ENCODE measurements at places on chromosomes 6 and 20. TPM values are rescaled to one million over a fixed set of nuclear protein-coding genes. Genes with fewer than 3 reads are reported as not detected.
A peak's percentile ranks its signal among the peaks of the same experiment; 100 is the strongest.

TTLL9 gene
- total RNA-seq = not detected

LPA gene
- total RNA-seq = not detected

OR2B6 gene
- total RNA-seq = not detected

DNA sequence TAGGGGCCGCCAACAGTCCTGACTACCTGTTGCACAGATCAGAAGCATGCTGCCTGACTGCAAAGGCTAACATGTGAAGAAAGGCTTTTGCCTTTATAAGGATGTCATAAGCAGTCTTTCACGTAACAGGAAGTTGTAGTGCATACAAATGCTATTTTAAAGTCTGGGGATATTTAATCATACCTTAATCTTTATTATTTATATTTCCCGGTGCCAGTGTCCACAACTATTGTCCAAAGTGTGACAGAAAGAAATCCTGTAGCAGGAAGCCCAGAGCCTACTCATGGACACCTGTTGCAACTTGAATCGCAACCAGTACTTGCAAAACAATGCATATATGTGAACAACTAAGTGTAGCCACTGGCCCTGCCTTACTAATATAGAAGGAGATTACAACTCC is 235.8 kb downstream of the ALDH8A1 start:
- no peak for DNase-seq

DNA sequence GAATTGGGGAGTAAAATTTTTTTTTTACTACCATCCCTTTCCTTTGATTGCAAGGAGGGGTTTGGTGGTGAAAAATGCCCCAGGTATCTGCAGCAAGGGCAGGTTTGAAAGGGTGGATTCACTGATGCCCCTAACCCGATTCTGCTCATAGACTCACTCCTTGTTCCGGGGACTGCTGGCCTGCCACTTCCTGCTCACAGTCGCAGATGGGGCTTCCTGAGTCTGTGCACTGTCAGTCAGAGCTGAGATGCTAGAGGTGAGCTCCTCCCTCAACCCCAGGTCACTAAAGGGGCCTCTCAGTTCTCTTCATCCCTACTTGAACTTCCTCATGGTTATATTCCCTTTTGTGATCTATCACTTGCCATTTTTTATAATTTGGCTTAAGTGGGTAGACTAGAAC is 357.9 kb downstream of the FARS2 start:
- DNase-seq = no peak

DNA sequence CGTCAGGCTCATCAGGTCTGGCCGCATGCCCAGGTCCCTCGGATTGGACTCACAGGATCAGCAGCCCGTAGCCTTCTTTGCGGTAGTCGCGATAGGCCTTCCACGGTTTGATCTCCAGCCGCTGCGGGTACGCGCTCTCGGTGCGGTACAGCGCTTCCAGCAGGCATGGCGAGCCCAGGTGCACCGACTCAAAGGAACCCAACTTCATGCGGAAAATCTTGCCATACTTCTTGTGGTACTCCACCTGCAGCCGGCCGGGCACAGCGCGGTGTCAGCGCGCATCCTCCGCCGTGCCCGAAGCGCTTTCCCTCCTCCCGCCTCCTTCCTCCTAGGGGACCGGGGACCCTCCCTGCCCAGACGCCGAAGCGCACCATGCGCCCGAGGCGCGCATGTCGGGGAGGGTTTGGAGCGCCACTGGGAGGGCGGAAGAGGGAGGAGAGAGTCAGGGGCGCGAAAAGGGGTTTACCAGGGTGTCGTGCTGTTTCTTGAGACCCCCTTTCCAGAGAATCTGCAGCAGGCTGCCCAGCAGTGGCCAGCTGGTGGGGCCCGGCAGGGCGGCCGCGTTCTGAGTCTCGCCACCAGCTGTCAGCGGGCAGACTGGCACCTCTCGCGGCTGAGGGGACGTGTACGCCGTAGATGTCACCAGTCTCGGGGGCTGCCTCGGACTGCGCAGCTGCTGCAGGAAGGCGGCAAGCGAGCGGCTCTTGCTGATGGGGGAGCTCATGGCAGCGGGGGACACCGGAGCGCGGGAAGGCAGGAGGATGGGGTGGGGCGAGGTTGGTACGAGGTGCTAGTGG is 732 bp downstream of the CYP24A1 start:
- no peak for DNase-seq

DNA sequence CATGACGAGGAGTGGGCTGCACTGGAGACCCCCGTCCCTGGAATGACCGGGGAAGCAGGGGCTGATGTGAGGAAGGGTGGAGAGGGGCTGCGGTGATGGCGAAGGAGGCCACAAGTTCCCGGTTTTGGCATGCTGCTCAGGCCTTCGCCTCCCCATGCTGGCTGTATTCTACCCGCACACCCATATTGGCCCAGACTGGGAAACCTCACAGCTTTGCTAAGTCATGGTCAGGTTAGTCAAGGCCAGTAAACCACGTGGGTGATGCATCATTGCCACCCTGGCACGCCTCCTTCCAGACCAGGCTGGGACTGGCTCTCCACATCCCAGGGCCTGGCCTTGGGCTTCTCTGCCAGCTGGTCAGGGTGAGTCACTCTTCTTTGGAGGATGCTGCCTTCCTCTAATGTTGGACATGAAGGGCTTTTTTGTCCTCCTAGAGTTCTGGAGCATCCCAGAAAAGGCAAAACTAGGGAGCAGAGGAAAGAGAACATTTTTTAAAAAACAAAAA is 53.8 kb downstream of the PCNA start:
- peak; percentile 100 for DNase-seq

- DNase-seq = no peak
These were observed 30.6 kb downstream of the TSHZ2 start for GRCh38 chr20:53002786-53003185.

GRCh38 chr6:10163203-10163962 is 251.5 kb downstream of the TFAP2A start:
- DNase-seq = peak; percentile 57
